ENCODE measurements at places on chromosomes 16 and 17.

GRCh38 chr17:75601057-75601987, 13.7 kb downstream of the MYO15B start:
- peak; percentile 84 for DNase-seq

DNA sequence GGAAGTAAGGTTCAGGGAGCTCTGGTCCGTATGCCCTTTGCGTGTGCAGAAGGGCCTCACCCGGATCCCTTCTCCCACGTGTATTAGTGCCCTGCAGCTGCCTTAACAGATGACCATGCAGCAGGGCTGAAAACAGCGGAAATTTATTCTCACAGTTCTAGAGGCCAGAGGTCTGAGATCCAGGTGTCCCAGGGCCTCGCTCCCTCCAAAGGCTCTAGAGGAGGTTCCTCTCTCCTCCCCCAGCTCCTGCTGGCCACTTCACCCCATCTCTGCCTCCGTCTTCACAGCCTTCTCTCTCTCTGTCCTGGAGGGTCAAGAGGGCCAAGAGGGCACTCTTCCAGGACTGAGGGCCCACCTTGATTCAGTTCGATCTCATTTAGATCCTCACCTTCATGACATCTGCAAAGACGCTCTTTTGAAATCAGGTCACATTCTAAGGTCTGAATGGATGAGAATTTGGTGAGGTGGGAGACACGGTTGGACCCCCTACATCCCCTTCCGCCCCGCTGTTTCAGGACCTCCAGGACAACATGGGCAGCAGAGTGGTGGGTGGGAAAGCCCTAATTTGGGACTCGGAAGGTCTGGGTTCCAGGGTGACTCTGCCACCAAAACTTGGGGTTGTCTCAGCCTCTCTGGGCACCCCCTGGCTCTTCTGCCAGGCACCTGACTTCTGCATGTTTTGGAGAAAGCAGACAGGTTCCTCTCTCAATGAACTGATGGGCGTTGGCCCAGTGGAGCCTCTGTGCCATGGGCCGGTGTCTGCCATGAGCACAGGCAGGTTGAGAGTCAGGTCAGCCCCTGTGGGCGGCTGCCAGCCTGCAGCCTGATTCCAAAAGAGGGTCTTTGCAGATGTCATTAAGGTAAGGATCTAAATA, 361.2 kb downstream of the SEC14L1 start:
- DNase-seq: no peak

- no peak for DNase-seq
Observed at GRCh38 chr17:55702150-55702549, 20.5 kb downstream of the TMEM100 start.

- DNase-seq: no peak
Observed at GRCh38 chr16:2955779-2956578, 8.1 kb upstream of the KREMEN2 start.

DNA sequence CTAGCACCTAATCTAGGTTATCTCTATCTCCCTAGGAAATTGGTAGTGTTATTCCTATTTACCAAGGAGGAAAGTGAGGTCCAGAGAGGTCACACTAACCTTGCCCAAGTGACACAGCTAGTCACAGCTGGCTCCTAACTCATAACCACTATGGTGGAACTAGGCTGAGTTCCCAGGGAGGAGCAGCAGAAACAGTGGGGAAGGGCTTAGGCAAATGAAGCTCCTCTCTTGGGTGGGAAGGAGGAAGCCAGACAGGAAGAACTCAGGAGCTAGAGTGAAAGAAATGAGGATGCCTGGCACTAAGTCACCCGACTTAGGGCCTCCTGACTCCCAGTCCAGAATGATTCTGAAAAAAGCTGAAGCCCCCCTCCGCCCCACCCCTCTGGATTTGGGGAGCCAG, 34.5 kb downstream of the PSME3IP1 start:
- no peak for DNase-seq

DNA sequence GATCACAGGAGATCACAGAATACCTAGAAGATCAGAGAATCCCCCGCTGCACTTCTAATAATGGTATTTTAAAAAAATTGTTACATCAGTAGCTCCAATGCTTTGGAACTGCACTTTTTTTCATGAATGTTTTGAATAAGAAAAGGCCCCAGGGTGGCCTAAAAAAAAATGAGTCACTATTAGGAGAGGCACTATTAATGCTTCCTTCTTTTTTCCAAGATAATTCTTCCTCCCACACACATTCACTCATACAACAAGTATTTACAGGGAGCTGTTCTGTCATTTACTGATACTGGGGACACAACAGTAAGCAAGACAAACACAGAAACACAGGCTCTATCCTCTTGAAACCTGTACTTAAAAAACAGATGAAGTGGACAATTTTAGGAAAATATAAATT, 675 bp upstream of the PDZD9 start:
- DNase-seq: no peak

DNA sequence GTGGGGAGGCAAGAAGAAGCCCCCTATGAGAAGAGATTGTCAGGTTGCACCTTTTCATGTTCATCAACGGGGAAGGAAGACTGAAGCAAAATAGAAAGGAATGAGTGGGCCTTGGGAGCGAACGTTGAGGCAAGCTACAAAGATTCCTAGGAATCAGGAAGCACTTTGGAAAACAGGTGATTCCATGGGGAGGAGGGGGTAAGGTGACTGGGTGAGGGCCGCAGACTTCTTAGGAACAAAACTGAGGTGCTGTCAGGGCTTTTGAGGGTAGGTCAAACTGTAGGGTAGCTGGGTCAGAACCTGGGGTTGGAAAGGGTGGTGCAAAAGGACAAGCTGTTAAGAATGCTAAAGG, 528 bp downstream of the ITFG1 start:
- DNase-seq: no peak

GRCh38 chr16:24755201-24755874, 25.9 kb downstream of the TNRC6A start:
- no peak for DNase-seq

DNA sequence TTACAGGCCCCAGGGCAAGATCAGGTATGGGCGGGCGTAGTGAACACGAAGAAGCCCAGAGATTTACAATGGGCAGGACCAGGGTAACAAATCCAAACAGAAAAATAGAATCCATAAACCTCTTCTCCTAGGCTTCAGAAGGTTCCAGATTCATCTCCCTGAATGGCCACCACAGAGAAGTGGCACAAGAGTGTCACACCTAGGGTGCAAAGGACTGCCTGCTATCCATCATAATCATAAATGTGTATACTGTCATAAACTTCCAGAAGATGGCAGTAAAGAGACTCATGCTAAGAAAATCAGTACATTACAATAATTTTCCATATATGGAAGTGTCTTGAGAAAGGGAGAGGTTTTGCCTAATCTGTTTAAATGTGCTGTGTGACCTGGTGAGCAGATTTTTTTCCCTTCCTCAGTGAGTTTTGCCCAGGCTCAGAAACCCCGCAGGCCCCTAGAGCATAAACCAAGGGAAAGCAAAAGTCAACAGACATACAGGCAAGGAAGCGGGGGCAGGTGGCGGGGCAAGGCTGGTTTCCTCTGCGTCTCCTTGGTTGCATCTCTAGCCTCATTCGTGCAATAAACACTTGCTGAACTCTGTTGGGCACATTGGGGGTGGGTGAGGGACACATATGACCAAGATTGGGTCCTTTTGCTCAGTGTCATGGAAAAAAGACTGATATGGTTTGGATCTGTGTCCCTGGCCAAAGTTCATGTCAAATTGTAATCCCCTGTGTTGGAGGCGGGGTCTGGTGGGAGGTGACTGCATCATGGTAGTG, 92.0 kb upstream of the CDH5 start:
- peak; percentile 24 for DNase-seq

DNA sequence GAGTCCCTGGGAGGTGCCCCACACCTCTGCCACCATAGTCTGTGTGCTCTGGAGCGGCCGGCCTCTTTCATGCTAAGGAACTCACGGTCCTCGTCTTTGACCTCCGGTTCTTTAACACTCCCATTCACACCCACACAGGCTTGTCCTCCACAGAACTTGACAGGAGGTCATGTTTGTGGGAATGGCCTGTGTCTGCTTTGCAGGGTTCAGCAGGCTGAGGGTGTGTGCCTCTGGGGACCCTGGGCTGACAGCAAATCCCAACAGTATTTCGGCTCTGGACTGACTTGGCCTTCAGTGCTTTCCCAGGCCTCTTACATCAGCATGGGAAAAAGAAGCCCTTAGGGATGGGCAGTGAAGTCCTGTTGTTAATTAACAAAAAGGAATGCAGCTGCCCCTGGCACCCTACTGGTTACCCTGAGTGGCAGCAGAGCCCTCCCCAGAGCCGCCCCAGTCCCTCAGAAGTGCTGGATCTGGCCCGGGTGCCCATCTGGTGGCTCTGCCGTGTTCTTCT, 35.4 kb upstream of the ADORA2B start:
- DNase-seq: no peak

DNA sequence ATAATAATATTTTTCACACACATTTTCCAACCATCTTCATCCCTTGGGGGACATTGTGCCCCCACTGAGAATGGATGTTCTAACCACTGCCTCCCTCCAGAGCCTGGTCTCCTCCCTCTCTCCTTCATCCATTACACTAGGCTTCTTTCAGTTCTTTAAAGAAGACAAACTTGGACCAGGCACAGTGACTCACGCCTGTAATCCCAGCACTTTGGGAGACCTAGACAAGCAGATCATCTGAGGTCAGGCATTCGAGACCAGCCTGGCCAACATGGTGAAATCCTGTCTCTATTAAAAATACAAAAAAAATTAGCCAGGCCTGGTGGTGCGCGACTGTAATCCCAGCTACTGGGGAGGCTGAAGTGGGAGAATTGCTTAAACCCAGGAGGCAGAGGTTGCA, 6.5 kb downstream of the ALOX15 start:
- DNase-seq: no peak

DNA sequence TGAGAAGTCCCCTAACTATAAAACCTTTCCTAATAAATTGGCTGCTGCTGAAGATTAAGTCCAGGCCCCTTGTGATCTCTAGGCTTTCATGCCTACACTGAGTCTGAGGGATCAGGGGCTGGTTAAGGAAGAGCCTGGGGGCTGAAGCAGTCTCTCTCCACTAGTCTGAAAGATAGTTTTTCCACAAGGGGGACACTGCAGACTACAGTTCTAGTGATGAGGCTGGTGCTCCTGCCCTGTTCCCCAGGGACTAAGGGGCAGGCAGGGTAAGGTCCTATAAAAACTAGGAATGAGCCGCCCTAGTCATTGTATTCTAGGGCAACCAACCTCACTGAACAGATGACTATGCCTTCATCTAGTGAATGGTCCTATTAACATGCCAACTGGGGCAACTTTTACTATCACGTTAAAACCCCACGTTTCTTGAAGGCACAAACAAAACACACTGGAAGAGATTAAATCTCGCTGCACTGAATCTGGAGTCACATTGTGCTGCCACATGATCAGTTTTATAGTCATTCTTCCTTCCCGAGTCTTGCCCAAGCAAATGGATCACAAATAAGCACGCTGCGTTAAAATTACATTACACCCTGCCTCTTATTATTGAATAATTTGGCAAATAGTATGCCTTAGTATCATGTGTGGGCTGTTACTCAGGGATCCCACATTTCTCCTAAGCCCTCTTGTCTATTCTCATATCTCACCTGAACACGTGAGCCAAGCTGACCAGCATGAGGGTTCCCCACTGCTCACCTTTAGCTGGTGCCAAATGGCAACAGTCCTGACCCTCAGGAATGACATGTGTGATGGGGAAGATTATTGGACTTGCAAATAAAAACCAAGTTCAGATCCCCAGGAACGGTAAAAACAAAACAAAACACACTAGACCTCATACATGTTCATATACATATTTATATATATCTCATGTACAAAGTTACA, 95.4 kb upstream of the TOB1 start:
- no peak for DNase-seq

DNA sequence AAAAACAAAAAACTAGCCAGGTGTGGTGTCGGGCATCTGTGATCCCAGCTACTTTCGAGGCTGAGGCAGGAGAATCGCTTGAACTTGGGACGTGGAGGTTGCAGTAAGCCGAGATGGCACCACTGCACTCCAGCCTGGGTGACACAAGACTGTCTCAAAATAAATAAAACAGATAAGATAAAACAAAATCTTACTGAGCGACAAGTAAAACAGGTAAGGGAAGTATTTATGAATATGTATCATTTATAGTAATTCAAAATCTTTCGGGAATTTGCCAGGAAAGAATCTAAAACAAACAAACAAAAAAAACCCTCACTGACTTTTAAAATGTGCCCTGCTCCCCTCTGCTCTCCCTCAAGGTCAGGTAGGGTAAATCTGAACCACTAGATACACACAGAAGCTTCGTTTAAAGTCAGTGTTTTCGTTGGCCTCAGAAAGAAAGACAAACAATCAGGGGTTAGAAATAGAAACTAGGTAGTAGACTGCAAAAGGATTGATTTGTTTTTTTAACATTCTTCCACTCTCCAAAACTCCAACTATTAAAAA, 2.1 kb downstream of the PRPSAP1 start:
- no peak for DNase-seq

GRCh38 chr16:68287276-68288251, 23.2 kb downstream of the SLC7A6OS start:
- no peak for DNase-seq

- DNase-seq: no peak
Observed at GRCh38 chr16:86029131-86029741, 130.3 kb downstream of the IRF8 start.

GRCh38 chr16:53031323-53031942, 21.3 kb downstream of the CHD9NB start:
- DNase-seq: no peak

GRCh38 chr16:578870-579405, 9.2 kb downstream of the PIGQ start:
- DNase-seq: peak; percentile 74

- DNase-seq: no peak
Observed at GRCh38 chr17:79427621-79428539, 183.0 kb downstream of the RBFOX3 start.

- DNase-seq: no peak
Observed at GRCh38 chr17:1947229-1947742, 77.8 kb downstream of the RTN4RL1 start.

DNA sequence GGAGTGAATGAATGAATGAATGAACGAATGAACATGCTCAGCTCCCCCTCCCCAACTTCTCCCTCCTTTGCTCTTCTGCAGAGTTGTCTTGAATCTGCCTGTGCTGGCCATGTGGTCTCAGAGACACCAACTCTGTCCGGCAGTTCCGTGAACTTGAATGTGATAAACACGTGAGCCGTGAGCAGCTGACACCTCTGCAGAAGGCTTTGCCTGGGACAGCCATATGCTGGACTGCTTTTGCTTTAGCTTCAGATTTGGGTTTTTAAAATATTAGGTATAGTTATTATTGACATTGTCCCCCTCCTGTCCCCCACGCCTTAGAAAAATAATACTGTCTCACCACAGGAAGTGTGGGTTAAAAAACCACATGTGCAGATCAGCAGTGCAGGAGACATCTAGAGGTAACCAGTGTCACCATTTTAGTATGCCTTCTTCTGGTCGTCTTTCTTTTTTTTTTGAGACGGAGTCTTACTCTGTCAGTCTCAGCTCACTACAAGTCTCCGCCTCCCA, 83.8 kb downstream of the ABCC1 start:
- DNase-seq: no peak

Measured in activated T-cell treated with anti-CD3 and anti-CD28 coated beads, Interleukin-2, amount 50 U/mL, for 48 hours (primary cell).